ENCODE measurements at places on chromosomes 13 and 19.
A peak's percentile ranks its signal among the peaks of the same experiment; 100 is the strongest.

GRCh38 chr19:54888239-54888638, 14.2 kb downstream of the FCAR start:
- DNase-seq: no peak

DNA sequence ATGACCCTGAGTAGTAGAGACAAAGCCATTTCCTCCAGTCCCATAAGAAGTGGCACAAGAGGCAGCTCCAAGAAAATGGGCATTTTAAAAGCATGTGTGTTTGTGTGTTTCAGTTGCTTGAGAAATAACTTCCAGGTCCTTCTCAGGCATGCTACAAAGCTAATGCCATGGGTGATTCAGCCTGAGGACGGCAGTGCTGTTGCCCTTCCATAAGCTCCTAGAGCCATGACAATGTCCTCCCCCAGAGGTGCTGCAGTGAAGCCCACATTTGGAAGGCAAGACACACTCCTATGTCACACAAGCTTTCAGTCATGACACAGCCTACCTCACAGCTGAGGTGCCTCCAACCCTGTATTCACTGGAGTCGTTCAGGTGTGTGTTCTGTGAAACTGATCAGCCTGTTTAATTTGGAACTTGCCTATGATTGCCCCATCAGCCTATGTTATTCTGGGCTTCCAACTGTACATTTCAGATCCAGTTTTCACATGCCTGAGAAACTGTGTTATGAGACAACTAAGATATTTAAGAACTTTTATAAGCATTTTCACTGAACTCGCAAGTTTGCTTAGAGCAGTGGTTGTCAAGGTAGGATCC, 213.6 kb downstream of the FOXO1 start:
- no peak for DNase-seq

DNA sequence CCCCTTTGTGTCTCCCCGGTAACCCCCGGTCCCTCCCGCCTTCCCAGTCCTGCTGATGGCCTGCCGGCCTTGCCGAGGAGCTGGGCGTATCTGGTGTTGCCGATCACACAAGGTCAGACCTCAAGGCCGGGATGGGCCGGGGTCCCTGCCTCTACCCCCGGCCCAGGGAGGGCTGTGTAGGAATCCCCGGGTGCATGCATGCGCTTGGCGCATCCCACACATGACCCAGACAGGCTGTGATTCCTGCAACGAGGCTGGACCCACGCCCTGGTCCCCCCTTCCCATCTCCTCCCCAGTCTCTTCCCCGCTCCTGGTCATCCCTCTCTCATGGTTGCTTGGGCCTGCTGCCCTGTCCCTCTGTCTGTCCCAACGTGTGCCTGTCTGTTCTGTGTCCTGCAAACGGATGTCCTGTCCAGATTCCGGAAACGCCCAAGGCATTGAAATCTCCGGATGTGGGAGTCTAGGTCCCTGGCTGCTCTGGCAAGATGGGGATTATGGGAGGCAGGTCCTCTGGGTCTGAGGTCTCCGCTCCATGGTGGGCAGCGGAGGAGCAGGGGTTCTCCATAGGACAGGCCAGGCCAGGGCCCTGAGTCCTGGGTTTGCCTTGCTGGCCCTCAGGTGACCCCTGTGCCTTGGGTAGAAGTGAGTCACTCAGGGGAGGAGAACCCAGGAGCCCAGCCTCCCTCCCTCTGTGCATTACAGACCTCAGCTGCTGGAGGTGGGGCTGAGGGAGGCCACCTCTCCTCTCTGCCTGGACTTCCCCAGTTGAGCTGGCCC, 1.6 kb downstream of the PKN1 start:
- no peak for DNase-seq

DNA sequence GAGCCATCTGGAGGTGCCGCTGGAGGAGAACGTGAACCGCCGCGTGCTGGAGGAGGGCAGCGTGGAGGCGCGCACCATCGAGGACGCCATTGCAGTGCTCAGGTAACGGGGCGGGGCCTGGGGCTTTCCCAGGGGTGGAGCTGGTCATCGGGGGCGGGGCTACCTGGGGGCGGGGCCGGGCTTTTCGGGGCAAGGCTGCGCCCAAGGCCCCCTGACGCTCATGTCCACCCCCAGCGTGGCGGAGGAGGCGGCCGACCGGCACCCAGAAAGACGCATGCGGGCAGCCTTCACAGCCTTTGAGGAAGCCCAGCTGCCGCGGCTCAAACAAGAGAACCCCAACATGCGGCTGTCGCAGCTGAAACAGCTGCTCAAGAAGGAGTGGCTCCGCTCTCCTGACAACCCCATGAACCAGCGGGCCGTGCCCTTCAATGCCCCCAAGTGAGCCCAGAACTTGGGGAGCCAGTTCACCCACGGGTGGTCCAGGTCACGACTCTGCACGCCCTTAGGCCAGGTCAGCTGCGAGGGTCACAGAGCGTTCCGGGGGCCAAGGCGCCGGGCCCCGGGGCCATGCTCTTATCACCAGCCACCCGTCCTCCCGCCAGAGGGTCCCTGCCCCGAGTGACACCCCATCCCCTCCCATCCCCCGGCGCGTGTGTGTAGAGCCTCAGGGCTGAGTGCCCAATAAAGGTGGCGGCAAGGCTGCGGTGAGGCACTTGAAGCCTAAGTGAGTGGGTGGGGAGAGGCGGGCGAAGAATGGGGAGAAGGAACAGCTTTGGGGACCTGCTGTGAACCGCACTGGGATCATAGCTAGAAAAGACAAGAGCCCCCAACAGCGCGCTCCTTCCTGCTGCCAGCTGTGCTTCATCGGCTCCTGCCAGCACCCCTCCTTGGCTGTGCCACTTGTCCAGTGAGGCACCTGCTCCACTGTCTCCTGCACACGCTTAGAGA, 10.7 kb downstream of the CCDC124 start:
- no peak for DNase-seq

GRCh38 chr13:59356607-59357006, 807.1 kb downstream of the DIAPH3 start:
- no peak for DNase-seq

- peak; percentile 14 for DNase-seq
Observed at GRCh38 chr13:97434397-97435201, 630 bp downstream of the RAP2A start.
